ENCODE measurements at places on chromosomes 7 and 10.

- DNase-seq: peak; percentile 54
Measured at GRCh38 chr10:133324198-133324792, 12.4 kb downstream of the CALY start.

DNA sequence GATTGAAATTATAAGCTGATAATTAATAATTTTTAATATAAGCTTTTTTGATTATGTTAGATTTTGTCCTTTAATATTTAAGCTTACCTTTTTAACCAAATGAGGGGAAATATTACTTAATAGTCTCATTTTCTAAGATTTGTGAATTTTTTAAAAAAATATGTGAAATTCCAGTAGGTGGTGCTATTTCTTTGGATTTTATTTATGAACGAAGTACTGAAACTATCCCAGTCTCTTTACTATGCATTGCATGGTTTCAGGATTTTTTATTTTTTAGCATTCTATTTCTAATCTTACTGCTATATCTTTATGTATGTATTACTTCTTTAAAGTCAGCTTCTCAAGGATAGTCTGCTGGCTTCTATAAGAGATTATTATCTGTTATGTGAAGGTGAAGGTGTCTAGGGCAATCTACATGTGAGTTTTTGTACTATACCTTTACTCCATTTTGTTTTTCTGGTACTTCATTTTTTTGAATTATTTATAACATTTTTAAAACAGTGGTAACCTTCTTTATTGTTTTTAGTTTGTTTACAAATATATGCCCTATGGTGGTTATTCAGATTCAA, 78.3 kb downstream of the ATRNL1 start:
- no peak for DNase-seq

DNA sequence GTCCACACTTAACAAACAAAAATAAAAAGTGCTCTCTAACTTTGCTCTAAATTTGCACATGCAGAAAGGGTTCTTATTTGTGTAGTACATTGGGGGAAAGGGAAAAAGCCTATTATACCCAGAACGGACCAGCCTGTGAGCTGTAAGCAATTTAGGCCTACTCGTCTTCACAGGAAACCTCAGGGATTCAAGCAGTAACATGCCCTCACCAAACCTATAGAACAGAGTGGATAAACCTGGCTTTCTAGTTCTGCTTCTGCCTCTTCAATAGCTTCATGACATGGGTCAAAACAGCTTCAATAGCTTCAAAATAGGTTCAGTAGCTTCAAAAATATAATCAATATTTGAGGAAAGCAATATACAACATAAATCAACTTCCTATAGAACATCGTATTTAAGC, 163.7 kb downstream of the ARL4A start:
- DNase-seq: no peak

GRCh38 chr7:36748017-36748487, 23.8 kb upstream of the AOAH start:
- DNase-seq: no peak

GRCh38 chr7:134174795-134175261, 47.7 kb downstream of the LRGUK start:
- no peak for DNase-seq

GRCh38 chr7:144653449-144653848, 182.4 kb downstream of the TPK1 start:
- DNase-seq: no peak

- no peak for DNase-seq
Measured at GRCh38 chr10:95542330-95542729, 18.8 kb downstream of the SORBS1 start.

- no peak for DNase-seq
Measured at GRCh38 chr7:47720141-47720906, 138.4 kb upstream of the TNS3 start.

DNA sequence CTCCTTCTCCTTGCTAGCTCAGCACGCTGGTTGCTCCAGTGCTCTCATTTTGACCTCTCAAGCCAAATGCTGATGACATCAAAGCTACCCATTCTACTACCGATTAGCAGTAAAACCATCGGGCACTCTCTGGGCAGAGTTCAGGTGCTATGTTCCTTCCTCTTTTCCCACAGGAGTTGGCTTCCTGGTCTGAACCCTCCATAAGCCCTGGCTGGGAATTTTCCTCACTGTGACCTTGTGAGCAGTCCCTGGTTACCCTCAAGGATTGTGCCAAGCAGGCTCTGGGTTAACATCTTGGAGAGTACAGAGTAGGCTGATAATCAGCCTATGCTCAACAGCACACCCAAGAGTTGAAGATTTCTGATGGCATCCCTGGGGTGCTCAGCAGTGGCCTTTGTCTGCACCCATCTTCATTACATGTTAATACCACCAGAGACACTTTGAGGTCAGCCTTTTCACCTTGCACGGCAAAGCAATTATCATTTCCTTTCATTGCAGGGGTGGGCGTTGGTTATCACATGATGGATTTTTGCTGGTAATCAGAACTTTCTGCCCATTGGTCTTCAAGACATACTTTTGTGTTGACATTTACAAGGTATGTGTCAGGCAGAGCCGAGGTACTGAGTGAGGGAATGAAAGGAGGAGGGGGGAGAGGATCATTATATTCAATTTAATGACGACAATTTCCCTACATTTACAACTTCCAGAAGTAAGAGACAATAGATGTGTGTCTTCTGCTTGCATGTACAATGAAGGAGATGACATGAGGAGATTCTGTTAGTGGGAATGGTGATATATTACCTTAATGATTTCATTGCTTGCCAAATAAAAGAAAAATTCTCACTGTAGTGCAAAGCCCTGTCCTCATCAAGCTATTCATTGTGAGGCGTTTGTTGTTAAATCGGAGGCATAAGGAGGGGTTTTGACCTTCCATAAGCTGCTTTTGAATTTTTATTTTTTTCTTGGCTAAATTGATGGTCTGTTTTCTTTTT, 452.0 kb downstream of the LRMDA start:
- no peak for DNase-seq

DNA sequence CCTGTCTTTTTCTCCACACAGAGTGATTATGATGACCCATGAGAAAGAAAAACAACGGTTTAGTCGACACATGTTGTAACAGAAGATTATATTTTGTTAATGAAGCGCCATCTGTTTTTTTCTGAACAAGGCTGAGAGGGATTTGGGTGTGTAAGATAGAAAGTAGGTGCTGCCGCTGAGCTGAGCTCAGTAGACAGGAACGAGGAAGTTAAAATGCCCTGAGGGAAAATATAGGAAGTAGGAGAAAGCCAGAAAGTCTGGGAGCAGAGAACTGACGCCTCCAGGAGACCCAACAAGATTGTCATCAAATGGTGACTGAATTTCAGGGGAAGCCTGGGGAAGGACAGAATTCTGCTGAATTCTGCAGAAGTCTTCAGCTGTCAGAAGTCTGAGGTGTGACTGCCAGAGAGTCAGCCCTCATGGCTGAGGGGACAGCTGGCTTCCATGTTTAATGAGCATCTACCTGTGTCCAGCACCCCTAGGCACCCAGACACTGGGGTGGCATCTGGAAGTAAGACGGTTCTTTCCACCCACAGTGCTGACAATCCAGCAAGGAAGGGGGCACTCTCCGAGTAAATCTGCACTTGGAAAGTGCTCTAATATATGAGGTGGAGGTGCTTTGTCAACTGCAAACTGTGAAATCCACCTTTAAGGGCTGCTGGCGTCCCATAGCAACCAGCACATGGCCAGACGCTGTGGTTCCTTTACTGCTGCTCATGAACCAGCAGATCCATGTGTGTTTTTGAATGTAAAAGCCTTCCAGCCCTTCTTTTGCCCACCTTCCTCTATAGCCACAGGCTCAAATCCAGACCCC, 12.5 kb upstream of the TSPAN15 start:
- no peak for DNase-seq

GRCh38 chr7:36652431-36652830, 71.9 kb downstream of the AOAH start:
- DNase-seq: no peak

Measured in NCI-H187 treated with DMSO at 0.1 percent for 48 hours (cell line).